ENCODE measurements at places on chromosomes 2 and 18. TPM values are rescaled to one million over a fixed set of nuclear protein-coding genes. Genes with fewer than 3 reads are reported as not detected.

The AQP12A gene
- not detected for total RNA-seq

The VPS4B gene
- 69.9 TPM for total RNA-seq

The PLGLB2 gene
- total RNA-seq, result 3.5 TPM

The FBXO48 gene
- 2.8 TPM for total RNA-seq

The GKN2 gene
- not detected for total RNA-seq

The NAGK gene
- total RNA-seq, result 81.1 TPM

Measured in activated CD4-positive, alpha-beta T cell treated with anti-CD3 and anti-CD28 coated beads, Interleukin-2, amount 10 ng/mL, durations not matched to agents 7 days and 5 days (primary cell).